ENCODE measurements at places on chromosomes 13 and 19. TPM values are rescaled to one million over a fixed set of nuclear protein-coding genes. Genes with fewer than 3 reads are reported as not detected.
A peak's percentile ranks its signal among the peaks of the same experiment; 100 is the strongest.

ZNF570 gene
- total RNA-seq = 8.9 TPM

CALM3 gene
- 105 TPM for total RNA-seq

LHB gene
- total RNA-seq = 1.1 TPM

DHX34 gene
- 24.3 TPM for total RNA-seq

ZNF45 gene
- 30.1 TPM for total RNA-seq

PRRG2 gene
- total RNA-seq = 3.0 TPM

LAIR1 gene
- 40.2 TPM for total RNA-seq

WTIP gene
- 0.15 TPM for total RNA-seq

ICAM5 gene
- 0.54 TPM for total RNA-seq

NTF4 gene
- not detected for total RNA-seq

URAD gene
- not detected for total RNA-seq

ZNF285 gene
- total RNA-seq = 7.6 TPM

- no peak for DNase-seq
Measured at GRCh38 chr13:29684441-29684840, 89.0 kb upstream of the SLC7A1 start.

DNA sequence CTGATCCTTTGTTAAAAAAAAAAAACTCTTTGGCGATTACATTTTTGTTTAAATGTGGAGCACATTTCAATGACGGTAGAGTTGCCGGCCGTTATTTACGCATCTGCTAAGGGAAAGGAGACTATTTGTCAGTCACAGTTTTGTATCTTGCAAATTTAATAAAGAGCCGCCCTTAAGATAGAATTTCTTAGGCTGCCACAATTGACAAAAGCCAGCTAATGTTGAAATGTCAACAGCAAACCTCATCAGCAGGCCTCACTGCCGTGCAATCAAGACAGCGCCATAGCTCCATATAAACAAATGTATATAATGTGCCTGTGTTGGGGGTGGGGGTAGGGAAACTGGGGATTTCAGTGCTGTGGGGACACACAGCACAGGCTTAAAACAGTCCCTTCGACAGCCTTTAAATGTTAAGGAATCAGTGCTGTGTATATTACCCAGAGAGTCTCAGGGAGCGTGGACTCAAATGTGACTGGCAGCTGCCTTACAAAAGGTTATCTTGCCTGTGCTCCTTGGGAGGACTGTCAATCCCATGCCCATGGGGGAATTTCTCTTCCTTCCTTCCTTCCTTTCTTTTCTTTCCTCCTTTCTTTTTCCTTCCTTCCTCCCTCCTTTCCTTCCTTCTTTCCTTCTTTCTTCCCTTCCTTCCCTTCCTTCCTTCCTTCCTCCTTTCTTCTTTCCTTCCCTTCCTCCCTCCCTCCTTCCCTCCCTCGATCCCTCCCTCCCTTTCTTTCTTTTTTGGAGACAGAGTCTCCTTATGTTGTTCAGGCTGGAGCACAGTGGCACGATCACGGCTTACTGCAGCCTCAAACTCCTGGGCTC is 108.0 kb downstream of the URI1 start:
- DNase-seq = no peak

DNA sequence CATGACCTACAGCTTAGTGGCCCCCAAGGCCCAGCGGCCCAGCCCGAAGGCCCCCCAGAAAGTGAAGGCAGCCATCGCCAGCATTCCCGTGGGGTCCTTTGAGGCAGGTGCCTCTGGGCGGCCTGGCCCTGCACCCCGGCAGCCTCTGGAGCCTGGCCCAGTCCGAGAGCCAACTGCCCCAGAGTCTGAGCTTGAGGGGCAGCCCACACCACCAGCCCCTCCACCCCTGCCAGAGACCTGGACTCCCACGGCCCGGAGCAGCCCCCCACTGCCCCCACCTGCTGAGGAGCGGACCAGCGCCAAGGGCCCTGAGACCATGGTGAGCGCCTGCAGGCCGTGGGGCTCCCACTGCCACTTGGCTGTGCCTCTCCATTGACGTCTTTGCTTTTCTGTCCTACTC is 9.0 kb upstream of the PRR19 start:
- no peak for DNase-seq

DNA sequence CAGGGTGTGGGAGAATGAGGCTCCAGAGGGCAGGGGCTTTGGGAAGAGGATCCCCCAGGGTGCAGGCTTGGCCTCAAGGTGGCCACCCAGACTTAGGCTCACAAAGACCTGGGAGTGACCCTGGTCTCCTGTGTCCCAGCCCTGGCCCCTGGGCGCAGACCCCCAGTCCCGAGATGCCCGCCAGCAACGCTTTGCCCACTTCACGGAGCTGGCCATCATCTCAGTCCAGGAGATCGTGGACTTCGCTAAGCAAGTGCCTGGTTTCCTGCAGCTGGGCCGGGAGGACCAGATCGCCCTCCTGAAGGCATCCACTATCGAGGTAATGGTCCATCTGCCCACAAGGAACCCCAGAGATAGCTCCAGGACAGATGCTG is 2.6 kb downstream of the NR1H2 start:
- peak; percentile 20 for DNase-seq

DNA sequence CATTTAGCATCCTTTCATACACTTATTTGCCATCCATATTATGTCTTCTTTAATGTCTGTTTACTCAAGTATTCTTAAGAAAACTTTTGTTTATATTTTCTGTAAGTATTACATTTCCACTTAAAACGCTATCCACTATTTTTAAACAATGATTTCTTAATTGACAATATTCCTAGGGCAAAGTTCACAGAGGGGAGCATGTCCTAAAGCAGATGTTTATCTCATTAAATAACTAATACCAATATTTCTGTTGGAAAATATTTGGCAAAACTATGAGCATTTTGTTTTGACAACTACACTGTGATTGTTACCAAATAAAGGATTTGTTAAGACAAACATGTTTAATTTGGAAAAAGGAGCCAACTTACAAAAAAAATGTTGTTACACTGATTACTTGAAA is 643.3 kb downstream of the SLITRK5 start:
- no peak for DNase-seq

DNA sequence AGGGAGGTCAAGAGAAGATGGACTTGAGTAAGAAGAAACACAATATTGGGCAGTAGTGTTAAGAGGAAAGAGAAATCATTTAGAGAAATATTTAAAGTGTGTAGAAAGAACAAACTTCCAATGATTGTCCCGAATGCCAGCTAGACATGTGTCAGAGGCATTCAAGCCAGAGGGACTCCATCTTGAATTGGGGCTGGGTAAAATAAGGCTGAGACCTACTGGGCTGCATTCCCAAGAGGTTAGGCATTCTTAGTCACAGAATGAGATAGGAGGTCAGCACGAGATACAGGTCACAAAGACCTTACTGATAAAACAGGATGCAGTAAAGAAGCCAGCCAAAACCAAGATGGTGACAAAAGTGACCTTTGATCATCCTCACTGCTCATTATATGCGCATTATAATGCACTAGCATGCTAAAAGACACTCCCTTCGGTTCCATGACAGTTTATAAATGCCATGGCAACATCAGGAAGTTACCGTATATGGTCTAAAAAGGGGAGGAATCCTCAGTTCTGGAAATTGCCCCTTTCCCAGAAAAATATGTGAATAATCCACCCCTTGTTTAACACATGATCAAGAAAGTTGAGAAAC is 127.0 kb upstream of the IPO5 start:
- DNase-seq = no peak

DNA sequence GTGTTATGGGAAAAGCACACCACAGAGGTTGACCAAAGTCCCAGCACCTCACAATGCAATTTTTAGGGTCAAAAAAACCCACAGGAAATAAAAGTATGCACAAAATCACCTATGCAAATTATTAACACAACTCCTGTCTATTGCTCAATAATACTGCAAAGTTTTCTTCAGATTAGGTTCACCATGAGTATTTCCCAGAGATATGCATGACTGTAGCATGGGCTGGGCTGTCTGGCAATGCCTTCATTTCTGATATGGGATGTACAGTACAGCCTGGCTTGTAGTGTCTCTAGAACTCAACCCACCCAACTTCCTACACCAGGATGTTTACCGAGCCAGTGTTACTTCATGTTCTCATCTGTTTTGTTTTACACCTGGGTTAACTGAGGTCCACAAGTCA is 698.7 kb upstream of the ARGLU1 start:
- no peak for DNase-seq

DNA sequence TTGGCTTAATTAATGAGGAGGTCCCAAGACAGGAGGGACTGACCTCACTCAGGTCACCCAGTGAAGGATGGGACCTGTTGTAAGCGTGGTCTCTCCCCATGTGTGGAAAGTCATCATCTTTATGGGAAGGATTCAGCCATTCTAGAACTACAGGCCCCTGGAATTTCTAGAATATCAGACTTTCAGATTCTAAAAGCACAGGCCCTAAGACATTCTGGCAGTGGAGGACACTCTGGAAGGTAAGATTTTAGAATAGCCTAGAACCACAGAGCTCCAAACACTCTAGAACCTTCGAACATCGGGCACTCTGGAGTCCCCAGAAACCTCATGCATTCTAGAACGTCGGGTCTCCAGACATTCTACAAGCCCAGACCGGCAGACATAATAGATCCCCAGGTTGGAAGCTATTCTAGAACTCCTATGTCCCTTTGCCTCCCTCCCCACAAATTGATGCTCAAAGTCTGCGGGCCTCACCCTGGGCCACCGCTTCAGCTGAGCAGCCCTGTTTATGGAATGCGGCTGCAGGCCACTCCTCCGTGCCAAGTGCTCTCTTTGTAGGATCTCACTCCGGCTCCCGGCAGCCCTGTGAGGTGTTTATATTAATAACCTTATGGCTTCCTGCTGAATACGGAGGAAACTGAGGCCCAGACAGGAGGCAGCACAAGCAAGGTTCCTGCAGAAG is 1.9 kb upstream of the KLK15 start:
- DNase-seq = no peak

DNA sequence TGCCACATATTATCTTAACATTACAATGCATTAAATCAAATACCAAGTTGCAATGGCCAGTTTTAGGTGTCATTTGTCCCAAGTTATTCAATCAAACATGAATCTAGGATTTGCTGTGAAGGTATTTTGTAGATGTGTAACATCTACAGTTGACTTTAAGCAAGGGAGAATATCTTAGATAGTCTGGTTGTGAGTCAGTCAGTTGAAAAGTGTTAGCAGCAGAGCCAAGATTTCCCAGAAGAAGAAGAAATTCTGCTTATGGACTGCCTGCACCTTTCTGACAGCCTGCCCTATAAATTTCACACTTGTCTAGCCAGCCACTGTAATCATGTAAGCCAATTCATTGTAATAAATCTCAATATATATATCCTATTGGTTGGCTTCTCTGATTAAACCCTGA is 41.3 kb upstream of the INTS6 start:
- no peak for DNase-seq

DNA sequence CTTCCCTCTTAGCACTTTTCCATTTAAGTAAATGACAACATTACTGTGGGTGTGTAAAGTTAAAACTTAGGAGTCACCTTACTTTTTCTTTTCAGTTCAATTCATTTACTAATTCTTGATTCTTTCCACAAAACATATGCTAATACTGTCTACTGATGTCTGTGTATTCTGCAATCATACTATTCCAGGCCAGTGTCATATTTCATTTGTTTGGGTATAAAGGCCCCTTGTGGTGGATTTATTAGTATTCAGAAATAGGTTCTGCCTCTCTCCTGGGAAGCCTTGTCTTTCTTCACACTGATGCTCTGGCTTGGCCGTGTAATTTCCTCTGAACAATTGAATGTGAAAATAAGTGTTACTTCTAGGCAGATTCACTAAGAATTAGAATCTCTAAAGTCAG is 621.9 kb upstream of the SPRY2 start:
- DNase-seq = no peak

DNA sequence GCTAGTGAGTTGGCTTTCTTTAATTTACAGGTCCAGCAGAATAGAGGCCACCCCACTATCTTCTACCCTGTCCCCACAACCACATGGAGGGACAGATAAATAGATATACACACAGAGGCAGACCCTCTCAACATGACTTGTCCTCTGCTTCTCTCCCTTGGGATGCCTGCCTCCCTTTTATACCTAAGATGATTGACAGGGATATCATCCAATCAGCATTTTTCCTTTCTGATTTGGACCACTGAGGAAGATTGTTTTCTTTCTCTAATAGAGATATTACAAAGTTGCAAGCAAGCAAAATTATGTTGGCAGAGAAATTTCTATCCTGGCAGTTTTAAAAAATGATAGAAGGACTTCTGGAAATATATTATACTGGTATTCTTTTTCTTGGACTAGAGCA is 35.8 kb downstream of the STOML3 start:
- DNase-seq = no peak

GRCh38 chr19:10740798-10741197 is 22.9 kb downstream of the DNM2 start:
- no peak for DNase-seq

- no peak for DNase-seq
Measured at GRCh38 chr19:30229525-30230174, 142.5 kb upstream of the ZNF536 start.

- no peak for DNase-seq
Measured at GRCh38 chr13:44298314-44298713, 75.3 kb upstream of the SERP2 start.

GRCh38 chr19:46631481-46631880 is 4.5 kb downstream of the GNG8 start:
- no peak for DNase-seq

GRCh38 chr13:33227927-33228647 is 57.5 kb downstream of the STARD13 start:
- no peak for DNase-seq

DNA sequence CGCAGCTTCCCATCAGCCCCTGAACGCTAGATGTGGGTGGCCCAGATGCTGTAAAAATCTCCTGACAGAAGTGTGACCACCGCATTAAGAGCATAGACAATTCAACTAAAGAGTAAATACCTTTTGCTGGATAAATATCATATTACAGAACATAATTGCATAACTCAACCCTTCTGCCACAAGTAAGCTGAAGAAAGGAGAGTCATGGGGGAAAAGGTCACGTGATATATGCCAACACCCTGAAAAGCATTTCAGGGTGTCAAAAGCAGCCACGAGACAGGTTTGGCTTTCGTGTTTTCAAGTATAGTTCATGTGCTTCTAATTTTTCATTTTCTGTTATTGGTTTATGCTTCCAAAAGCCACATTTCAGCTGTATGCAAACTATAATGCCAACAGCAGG is 71.3 kb downstream of the LHFPL6 start:
- DNase-seq = no peak

DNA sequence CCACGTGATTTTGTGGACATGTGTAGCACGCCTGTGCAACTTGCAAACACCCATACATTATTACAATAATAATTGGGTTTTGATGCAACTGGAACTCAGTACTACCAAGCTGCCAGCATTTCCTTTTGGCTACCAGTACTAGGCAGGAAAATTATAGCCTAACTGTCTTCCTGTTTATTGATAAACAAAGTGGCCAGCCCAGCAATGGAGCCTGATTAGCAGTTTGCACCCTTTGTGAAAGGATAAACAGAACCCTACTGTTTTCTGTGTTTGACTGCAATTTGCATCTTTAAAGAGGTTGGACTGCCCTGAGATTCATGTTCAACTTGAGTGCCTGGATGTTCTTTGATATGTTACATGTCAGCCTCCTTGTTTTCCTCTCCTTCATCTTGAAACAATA is 173.9 kb downstream of the ZIC5 start:
- no peak for DNase-seq

DNA sequence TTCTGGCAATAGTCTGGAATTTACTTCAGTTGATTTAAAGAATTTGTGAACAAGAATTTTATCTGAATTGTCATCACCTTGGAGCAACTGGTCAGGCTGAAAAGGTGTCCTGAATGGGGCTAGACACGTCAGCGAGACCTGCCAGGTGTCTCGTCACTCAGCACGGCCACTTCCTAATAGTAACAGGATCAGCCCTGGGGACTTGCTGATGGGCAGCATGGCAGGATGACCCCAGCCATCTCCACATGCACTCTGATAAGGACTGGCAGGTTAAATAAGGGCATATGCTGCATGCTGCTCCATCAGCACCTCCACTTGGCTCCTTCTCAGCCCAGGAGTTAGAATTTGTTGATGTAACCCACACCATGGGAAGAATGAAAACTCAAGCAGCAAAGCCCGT is 224.2 kb downstream of the FOXO1 start:
- DNase-seq = no peak
